ENCODE measurements at places on chromosomes 5 and 9. TPM values are rescaled to one million over a fixed set of nuclear protein-coding genes. Genes with fewer than 3 reads are reported as not detected.

Gene TTC23L
- total RNA-seq: not detected

GRCh38 chr5:79561525-79561893 is 47.6 kb upstream of the HOMER1 start:
- DNase-seq: no peak

GRCh38 chr5:72163349-72163983 is 56.2 kb downstream of the MAP1B start:
- no peak for DNase-seq

DNA sequence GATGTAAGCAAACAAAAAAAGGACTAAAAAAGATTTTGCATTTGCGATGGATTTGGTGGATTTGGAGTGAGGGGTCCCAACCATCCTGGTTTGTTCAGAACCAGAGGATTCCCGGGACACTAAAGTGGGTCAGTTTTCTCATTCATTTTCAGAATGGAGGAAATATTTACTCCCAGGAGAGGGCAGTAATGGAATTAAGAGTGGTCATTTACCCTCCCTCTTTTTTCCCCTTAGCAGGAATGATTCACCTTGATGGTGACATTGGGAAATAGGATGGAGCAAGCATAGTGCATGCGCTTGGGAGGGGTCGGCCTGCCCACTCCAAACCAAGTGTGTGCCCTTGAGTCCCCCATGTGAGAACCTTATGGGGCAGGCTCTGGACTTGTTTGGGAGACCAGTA is 164.2 kb upstream of the PUM3 start:
- DNase-seq: no peak

DNA sequence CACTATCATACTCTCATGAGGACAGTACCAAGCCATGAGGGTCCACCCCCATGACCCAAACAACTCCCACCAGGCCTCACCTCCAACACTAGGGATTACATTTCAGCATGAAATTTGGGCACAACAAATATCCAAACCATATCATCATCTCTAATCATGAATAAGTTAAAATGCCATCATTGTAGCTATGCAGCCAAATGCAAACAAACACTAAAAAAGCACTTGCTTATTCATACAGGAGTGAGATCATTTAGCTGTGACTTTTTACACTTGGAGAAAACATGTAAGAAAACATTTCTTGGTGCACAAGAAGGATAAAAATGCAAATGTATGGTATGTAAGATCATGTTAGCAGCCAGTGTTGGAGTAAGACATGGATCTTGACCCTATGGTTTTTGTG is 24.2 kb downstream of the BAAT start:
- DNase-seq: no peak
